HS-5 (cell line): ENCODE measurements at places on chromosomes 11 and 22.

- peak; percentile 90 for DNase-seq
Measured at GRCh38 chr11:37504060-37504611, 906.1 kb upstream of the RAG2 start.

DNA sequence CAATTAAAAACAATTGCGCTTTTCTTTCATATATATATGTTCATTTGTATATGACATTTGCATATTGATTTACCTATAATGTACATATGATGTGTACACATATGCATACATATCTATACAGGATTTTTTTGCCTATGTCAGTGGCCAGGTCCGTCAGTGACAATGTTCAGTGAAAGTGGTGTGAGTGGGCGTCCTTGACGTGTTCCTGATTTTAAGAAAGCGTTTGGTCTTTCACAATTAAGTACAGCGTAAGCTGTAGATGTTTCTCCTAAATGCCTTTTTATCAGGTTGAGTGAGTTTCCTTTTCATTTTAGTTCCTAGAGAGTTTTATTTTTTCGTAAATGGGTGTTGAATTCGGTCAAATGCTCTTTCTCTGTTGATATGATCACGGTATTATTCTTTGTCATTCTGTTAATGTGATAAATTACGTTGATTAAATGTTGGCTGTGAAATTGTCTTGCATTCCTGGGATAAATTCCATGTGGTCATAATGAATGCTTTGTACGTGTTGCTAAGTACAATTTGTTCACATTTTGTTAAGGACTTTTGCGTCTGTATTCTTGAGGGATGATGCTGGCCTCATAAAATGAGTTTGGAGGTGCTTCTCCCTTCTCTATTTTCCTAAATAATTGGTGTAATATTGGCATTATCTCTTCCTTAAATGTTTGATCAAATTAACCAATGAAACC is 10.6 kb upstream of the GNB1L start:
- no peak for DNase-seq

DNA sequence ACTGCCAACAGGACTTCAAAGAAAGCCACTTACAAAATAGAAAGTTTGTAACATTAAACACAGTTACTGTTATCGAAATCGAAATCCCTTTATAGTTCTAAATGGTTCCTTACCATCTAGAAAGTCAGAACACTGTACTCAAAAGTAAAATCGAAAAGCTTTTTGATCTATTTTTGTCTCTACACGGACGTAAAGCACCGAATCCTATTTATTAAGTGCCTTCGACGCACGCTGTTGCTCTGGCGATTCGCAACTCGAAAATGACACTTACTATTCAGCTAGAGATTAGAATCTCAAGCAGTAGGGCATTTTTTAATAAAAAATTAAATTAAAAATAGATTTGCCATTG is 78.3 kb downstream of the LARGE1 start:
- DNase-seq, result no peak

GRCh38 chr22:50490531-50491308 is 4.1 kb downstream of the MIOX start:
- DNase-seq, result no peak

DNA sequence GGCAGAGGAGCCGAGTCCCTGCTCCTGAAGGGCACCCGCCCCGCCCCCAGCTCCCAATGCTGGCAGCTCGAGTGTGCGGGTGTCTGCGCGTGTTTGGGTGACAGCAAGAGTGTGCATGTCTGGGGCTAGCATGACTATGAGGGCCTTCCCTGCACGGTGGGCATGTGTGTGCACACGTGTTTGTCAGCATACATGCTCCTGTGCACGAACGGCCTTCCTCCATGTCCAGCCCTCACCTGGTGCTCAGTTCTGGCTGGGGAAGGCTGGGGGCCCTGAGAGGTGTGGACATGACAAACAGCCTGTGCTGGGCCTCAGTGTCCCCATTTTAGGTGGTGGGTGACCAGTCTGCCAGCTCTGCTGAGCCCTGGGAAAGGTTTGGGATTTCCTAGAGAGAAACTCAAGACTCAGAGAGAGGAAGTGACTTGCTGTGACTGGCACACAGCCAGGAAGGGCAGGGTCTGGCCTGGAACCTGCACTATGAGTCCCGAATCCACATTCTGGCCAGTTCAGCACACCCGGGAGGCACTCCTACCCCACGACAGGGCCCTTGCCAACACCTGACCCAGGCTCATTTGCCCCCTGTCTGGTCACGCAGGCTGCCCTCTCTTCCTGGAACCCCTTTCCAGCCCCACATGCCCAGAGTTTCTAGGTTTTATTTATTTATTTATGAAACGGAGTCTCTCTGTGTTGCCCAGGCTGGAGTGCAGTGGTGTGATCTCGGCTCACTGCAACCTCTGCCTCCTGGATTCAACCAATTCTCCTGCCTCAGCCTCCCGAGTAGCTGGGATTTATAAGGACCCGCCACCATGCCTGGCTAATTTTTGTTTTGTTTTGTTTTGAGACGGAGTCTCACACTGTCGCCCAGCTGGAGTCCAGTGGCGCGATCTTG is 3.3 kb upstream of the SHISA8 start:
- DNase-seq, result peak; percentile 13

DNA sequence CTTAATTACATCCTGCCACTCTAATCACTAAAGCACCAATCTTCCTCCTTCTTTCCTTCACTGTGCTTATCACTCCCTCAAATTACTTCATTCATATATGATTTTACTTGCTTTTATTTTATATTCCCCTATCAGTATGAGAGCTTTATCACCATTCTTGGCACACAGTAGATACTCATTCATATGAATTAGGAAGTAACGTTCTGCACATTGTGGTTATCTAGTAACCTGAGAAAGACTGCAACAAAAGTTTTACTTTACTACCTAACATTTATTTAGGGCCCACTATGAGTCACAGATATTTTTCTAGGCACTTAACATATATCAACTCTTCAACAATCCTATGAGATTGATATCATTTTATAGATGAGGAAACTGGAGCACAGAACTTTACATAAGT is 1559.9 kb upstream of the TENM4 start:
- DNase-seq, result no peak

- no peak for DNase-seq
Measured at GRCh38 chr11:2987881-2988861, 4.0 kb downstream of the NAP1L4 start.

DNA sequence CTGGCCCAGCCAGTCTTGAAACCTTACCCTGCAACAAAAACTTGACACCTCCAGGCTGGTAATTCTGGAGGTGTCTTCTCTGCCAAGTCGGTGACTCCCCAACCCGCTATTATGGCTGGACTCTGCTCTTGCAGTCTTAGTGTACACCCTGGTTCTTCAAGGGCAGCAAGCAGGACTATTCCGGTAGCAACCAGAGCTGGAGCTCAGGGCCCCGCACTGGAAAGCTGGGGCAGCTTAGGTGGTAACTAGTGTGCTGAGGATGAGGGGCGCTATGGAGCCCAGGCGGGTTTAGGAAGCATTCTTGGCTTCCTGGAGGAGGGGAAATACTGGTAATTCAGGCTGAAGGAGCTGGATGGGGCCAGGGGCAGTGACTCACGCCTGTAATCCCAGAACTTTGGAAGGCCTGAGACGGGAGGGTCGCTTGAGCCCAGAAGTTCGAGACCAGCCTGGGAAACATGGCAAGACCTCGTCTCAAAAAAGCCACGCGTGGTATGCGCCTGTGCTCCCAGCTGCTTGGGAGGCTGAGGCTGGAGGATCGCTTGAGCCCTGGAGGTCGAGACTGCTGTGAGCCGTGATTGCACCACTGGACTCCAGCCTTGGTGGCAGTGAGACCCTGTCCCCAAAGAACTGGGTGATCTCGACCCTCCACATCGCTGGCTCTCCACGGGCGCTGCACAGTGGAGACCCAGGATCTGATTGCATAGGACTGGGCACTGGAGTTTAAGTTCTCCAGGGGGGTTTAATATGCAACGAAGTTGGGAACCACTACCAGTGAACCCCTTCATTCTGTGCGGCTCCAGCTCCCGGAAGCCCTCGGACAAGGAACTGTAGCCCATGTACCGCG is 10.6 kb upstream of the AIFM3 start:
- no peak for DNase-seq

DNA sequence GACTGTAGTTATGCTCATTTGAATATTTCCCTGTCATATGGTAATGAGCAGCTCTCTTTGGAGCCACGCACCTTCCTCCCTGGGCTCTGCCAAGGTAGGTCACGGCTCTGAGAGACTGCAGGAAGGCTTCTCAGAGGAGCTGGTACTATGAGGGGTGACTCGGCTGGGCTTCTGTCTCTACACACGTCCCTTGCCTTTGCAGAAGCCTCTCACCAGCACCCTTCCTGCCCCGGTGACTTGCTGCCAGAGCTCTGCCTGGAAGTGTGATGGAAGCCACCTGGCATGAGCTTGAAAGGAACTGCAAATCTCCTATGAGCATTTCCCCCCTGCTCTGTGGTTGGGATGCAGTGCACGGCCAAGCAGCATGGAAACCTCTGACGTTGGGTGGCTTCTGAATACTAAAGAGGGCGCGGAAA is 74.2 kb downstream of the KIRREL3 start:
- DNase-seq, result no peak

GRCh38 chr22:36546092-36546804 is 17.3 kb upstream of the EIF3D start:
- no peak for DNase-seq

DNA sequence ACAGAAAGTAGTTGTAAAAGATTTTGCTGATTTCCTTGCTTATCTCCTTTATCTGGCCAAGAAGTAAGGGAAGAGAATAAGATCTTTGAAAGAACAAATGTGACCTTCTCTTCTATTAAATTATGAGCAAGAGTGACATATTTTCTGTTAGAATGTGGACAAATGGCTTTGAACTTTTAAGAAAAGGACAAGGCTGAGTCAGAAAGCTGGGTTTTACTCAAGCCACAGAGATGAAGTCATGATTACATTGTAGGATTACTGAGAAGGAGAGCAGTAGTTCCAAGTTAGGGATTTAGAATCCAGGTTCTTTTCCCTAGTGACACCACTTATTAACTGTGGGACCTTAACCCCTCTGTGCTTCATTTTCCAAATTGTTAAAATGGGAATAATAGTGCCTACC is 13.5 kb downstream of the CCDC90B start:
- DNase-seq, result no peak

DNA sequence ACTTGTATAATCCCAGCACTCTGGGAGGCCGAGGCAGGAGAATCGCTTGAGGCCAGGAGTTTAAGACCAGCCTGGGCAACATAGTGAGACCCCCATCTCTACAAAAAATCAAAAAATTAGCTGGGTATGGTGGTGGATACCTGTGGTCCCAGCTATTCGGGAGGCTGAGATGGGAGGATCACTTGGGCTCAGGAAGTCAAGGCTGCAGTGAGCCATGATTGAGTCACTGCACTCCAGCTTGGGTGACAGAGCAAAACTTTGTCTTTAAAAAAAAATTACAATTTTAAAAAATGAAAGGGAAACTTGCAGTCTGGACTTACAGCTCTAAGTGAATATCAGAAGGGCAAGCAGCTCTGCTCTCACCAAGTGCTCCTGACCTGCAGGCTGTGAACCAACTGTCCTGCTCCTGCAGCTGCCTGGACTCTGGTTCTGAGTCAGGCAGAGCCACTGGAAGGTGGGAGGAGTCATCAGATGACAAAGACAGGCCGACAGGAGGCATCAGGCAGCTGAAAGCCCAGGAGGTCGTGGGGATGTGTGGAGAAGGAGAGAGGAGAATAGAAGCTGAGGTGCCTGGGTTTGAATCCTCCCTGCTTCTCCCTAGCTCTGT is 9.6 kb downstream of the SMTNL1 start:
- DNase-seq, result no peak

GRCh38 chr11:128598506-128599150 is 11.3 kb upstream of the ETS1 start:
- DNase-seq, result no peak

DNA sequence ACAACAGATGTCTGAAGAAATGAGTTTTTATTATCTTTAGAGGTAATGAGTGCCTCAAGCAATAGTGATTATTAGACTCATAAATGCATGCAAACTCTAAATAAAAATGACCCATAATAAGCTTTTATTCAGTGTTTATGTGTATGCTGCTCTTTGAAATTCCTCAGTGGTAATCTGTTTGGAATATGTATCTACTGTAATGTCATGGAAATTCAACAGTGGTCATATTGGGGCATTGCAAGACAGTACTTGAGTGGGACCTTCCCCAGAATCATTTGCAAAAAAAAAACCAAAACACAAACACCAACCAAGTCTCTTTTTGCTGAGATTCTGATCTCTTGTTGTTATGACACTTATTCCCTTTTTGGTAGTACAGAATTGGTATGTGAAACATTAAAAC is 35.0 kb downstream of the DNAJC24 start:
- no peak for DNase-seq

GRCh38 chr11:62122076-62122475 is 1.7 kb upstream of the INCENP start:
- DNase-seq, result no peak

GRCh38 chr11:1812801-1813200 is 22.0 kb upstream of the SYT8 start:
- DNase-seq, result no peak

DNA sequence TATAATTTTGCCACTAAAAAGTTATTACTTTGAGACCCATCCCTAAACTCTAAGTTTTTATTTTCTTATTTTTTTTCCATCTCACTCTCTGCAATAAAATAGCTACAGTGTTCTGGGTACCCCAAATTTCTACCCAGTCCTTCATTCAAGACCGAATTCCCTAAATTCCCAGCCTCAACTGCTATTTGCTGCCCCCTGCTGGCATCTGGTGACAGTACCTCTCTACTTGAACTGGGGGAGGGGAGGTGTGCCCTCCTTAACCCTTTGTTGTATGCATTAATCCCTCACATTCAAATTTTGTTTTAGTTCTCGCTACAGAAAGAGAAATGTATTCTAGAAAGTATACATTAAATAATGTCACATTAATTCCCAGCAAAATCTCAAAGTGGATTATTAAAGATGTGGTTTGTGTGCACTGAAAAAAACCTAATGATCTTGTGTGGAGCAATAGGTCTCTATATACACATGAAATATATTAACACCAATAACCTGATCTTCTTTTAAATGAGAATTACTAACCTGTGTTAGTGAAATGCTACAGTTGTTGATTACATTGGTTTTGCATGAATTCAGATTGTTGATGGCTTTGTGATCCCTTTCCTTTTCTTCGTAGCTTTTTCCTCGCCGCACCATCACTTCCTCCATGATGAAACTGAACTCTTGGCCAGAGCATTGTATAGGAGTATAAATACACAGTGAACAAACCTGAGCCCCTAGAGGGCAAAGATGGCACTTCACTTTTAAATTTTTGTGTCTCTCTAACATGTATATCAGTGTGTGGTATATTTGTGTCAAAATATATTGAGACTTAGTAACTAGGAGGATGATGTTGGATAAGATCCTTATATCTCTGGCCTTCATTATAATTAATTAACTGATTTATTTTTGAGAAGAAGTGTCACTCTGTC is 590.0 kb downstream of the METTL15 start:
- no peak for DNase-seq

- DNase-seq, result no peak
Measured at GRCh38 chr22:46675938-46676337, 55.8 kb downstream of the GRAMD4 start.
